ENCODE measurements at places on chromosomes 1 and 21. TPM values are rescaled to one million over a fixed set of nuclear protein-coding genes. Genes with fewer than 3 reads are reported as not detected.
A peak's percentile ranks its signal among the peaks of the same experiment; 100 is the strongest.

DNA sequence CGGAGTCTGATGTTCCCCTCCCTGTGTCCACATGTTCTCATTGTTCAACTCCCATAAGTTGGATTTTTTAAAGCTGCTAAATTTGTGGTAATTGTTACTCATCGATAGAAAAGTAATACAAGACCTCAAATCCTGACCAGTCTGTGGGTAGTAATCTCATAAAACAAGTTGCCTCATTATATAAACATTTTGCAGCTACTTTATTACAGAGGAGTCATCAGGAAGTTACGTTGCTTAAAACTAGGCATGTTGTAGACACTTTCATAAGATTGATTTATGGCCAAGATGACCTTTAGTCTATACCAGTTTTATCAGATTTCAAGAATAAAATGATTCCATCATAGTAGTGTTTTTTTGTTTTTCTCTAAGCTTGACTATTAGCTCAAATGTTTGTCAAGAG lies 208.8 kb downstream of the GIPC2 start:
- H3K4me1 ChIP-seq = peaks cover 33% of the 10 kb centered on the region
- H3K4me3 ChIP-seq = peak overlapping the region; percentile 14
- H3K27ac ChIP-seq = peak overlapping the region; percentile 98

DNA sequence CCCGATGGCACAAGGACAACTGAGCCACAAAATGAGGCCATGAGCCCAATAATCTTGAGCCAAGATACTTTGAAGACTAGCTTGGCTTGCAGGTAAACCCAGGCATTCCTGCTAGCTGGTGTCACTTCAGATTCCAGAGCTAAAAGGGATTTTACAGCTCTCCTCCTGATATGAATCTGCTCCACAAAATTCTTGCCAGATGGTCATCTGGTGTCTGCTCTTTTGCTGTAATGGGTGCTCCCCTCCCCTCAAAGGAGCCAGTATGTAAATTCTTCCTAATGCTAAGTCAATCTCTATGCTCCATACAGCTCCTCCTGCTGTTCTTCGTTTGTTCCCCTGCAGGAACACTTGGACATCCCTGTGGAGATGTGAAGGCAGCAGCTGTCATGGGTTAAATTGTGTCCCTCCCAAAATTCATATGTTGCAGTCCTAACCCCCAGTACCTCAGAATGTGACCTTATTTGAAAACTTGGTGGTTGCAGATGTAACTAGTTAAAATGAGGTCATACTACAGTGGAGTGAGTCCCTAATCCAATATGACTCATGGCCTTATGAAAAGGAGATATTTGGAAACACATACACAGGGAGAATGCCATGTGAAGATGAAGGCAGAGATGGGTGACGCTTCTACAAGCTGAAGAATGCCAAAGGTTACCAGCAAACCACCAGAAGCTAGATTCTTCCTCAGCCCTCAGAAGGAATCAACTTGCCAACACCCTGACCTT lies 180.6 kb upstream of the PALMD start:
- DNase-seq = peak; percentile 70
- peaks cover 16% of the 10 kb centered on the region for H3K4me1 ChIP-seq
- peak overlapping the region; percentile 80 for H3K27ac ChIP-seq
- H3K36me3 ChIP-seq = no peaks in the 10 kb centered on the region
- H3K27me3 ChIP-seq = no peaks in the 10 kb centered on the region
- H3K4me3 ChIP-seq = no peak overlapping the region

DNA sequence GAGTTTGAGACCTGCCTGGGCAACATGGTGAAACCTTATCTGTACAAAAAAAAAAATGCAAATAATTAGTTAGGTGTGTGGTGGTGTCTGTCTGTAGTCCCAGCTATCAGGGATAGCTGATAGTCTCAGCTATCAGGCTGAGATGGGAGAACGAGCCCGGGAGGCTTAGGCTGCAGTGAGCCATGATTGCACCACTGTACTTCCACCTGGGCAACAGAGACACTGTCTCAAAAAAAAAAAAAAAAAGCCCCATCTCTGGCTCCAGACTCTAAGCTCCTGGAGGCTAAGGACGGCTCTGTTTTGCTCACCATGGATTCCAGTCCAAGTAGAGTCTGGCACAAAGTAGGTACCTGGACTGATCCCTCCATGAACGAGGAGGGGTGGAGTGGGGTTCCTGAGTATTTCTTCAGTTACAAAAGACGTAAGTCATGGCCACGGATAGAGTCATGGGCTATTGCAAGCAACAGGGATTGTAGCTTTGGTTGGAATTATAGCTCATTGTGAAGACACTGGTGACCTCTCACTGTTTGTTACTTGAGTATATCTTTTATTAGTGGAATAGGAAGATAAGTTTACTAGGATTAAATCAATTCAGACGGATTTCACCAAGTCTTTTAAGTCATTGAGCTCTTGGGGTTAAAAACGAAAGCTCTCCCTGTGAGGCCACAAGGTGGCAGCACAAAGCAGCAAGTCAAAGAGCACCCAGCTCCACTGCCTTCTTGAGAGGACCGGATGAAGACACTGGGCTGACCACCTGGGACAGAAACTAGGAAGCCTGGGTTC lies 35.6 kb upstream of the TMEM61 start:
- no peaks in the 10 kb centered on the region for H3K36me3 ChIP-seq
- no peaks in the 10 kb centered on the region for H3K27me3 ChIP-seq
- no peak overlapping the region for H3K4me3 ChIP-seq
- DNase-seq = peak; percentile 89
- H3K27ac ChIP-seq = peak overlapping the region; percentile 52

KCNJ10 gene
- 0.15 TPM for total RNA-seq

TINAGL1 gene
- 217 TPM for total RNA-seq

GRCh38 chr1:109399326-109399957 lies 1.7 kb upstream of the SORT1 start:
- H3K4me3 ChIP-seq = no peak overlapping the region
- H3K4me1 ChIP-seq = peaks cover 22% of the 10 kb centered on the region
- H3K36me3 ChIP-seq = peaks cover 25% of the 10 kb centered on the region
- DNase-seq = peak; percentile 88
- H3K27me3 ChIP-seq = no peaks in the 10 kb centered on the region

GRCh38 chr1:2392686-2393085 lies 1.0 kb downstream of the RER1 start:
- no peak for DNase-seq
- H3K4me3 ChIP-seq = peak overlapping the region; percentile 93
- H3K36me3 ChIP-seq = peaks cover 45% of the 10 kb centered on the region
- no peak overlapping the region for H3K27ac ChIP-seq

OR2M2 gene
- total RNA-seq = not detected

GJA5 gene
- 2.0 TPM for total RNA-seq

STPG1 gene
- 14.9 TPM for total RNA-seq
